ENCODE measurements at places on chromosomes 16 and 17.

- no peak for DNase-seq
These were observed 219.3 kb upstream of the NOG start for GRCh38 chr17:56373981-56374833.

DNA sequence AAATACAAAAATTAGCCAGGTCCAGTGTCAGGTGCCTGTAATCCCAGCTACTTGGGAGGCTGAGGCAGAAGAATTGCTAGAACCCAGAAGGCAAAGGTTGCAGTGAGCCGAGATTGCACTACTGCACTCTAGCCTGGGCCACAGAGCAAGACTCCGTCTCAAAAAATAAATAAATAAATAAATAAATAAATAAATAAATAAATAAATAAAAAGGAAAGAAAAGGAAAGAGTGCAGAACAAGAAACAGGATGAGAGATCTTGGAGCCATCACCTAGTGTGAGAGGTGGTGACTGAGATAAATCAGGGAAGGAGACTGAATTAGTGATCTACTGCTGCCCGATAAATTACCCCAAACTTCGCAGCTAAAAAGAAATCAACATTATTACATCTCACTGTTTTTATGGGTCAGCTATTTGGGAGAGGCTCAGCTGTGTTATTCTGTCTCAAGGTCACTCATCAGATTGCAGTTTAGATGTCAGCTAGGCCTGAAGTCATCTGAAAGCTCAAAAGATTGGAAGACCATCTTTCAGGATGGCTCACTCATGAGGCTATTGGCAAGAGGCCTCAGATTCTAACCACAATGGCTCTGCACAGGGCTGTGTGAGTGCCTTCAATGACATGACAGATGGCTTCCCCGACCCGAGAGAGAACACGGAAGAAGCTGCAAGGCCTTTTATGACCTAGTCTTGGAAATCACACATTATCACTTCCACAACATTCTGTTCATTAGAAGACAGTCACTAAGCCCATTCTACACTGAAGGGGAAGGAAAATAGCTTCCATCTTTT lies 66.4 kb downstream of the CMC2 start:
- no peak for DNase-seq

DNA sequence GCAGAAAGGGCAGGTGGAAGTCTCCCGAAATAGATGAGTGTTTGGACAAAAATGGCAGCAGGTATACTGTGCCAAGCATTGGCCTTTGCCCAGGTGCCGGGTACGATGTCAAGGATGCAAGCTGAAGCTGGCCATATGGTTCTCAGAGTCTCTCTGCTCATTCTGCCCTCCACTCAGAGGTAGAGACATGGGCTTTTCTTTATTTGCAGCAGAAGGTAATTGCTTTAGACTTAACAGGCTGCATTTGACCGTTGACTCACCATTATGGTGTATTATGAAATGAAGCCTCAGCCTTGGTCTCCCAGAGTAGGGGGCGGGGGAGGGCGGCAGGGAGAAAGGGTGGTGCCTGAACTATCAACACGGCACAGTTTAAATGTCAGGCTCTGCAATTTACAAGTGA lies 969.1 kb upstream of the EEF2KMT start:
- DNase-seq = no peak

DNA sequence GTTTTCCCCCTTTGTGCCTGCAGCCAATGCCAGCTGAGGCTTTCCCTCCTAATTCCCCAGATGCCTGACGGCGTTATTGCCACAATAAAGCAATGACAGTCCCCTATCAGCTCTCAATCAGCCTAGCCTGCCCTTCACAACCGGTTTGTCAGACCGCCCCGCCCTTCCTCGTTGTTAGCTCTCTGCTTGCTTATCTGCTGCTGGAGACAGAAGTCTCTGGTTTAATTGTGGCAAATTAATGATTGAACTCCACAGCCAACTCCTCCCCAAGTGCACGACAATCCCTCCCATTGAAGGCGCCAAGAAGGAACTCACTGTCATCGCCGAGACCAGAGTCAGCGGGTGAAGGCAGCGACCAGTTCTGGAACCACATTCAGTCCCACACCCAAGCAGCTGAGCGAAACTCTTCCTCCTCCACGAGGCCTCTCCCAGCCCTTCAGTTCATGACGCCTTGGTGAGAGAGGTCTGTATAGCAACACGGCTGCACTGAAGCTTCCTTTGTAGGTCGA lies 474.4 kb downstream of the SLC39A11 start:
- peak; percentile 99 for DNase-seq

GRCh38 chr17:78747488-78747887 lies 34.6 kb downstream of the CYTH1 start:
- no peak for DNase-seq

DNA sequence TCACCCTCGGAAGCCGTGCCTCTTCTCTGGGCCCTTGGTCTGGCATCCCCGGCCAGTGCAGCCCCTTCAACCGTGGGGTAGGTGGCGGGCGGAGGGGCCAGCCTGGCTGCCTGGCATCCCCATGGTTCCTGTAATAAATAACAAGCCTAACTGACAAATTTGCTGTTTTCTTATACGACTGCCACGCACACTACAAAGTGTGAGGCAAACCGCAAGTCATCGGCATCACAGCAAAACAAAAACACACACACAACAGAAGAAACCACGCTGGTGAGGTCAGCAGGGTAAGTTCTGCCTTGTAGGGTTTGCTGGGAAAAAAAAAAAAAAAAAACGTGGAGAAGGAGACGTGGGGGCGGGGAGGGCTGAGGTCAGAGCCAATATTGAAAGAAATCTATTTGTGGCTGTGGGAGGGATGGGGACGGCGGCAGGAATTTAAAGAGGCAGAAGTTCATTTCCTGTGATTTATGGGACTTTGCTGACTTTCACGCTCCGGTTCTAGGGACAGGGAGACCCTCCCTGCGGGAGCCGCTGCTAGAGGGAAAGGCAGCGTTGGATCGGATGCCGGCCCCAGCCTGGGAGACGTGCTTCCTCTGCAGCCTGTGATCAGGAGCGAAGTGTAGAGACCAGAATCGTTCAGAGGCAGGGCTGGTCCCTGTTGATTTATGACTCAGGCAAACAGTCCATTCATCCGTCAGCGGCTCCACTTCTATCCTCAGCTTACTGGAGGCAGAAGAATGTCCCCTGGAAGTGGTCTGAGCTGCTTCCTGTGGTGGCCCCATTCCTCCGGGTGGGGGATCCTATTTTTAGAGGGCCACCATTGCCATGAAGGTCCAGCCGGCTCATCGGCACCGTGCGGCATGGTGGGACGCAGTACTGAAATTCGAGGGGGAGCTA lies 162.8 kb downstream of the FOXL1 start:
- no peak for DNase-seq

DNA sequence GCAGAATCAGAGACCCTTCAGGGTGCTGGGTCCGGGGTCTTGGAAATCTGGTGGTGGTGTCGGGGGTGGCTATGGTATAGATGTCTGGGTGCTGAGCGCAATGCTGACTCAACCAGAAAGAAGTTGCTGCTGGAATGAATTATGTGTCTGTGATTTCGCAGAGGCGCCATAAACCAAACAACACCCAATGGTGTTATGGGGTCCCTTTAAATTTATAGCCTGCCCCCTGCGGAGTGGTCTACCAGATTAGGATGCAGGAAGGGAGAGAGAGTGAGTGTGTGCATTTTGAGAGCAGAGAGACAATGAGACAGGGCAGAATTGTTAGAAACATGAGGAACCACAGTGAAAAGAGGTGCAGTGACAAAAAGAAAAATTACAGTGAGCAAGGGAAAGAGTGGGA lies 100.7 kb upstream of the CDH11 start:
- DNase-seq = no peak

GRCh38 chr17:47894498-47895346 lies 1.3 kb upstream of the SP2 start:
- DNase-seq = no peak

DNA sequence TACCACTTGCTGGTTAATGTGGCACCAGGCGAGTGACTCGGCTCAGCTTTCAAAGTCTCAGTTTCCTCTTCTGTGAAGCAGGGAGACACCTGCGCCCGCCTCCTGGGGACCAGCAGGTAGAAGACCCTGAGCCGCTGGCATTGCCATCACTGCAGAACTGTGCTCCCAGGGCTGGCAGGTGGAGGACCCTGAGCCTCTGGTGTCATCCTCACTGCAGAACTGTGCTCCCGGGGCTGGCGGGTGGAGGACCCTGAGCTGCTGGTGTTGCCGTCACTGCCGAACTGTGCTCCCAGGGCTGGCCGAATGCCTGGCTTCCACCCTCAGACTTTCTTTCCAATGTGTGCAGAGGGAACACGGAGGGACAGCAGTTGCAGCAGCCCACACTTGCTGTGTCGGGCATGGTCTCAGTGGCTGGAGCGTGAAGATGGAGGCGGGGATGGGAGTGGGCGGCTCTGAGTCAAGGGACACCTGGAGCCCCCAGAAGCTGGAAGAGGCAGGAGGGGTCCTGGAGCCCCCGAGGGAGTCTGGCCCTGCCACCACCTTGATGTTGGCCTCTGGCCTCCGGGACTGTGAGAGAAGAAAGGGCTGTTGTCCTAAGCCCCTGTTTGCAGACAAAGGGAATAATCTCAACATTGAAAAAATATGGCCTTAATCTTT lies 75.8 kb upstream of the METTL9 start:
- DNase-seq = no peak

DNA sequence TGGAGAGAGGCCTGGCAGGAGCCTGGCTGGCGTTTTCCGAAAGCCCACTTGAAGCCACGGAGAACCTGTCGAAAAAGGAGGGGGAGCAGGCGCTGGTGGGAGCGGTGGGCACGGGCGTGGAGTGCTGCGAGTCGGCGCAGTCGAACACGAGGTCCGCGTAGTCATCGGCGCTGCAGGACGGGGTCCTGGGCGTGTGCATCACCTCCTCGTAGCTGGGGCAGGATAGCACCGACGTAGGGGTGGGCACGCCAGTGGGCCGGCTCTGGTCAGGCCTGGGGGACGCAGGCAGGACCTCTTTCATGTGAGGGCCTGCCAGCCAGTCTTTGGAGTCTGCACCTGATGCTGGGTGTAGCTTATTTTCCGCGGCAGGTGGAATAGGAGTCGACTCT lies 63.7 kb downstream of the ZNF778 start:
- DNase-seq = no peak

- peak; percentile 26 for DNase-seq
These were observed 14.0 kb downstream of the NR1D1 start for GRCh38 chr17:40086150-40087044.

GRCh38 chr16:11198828-11199227 lies 57.2 kb downstream of the SOCS1 start:
- DNase-seq = peak; percentile 76

GRCh38 chr16:49564496-49565229 lies 191.1 kb downstream of the C16orf78 start:
- DNase-seq = no peak

DNA sequence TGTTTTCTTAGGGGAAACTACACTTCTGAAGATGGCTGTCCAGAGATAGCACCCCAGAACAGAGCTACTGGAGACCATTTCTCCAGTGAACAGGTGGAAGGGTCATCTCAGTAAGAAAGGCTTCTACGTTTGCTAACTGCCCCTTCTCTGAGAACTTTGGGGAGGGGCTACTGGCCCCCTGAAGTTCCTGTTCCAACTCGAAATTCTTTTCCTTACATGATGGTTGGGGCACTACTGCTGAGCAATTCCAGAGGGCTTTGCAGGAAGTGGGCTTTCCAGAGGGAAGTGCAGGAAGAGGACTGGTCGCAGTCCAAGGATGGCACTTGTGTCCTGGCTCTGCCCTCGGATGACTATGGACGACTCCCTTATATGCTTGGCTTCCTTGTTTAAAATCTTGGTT lies 31.2 kb downstream of the TOM1L2 start:
- DNase-seq = no peak

DNA sequence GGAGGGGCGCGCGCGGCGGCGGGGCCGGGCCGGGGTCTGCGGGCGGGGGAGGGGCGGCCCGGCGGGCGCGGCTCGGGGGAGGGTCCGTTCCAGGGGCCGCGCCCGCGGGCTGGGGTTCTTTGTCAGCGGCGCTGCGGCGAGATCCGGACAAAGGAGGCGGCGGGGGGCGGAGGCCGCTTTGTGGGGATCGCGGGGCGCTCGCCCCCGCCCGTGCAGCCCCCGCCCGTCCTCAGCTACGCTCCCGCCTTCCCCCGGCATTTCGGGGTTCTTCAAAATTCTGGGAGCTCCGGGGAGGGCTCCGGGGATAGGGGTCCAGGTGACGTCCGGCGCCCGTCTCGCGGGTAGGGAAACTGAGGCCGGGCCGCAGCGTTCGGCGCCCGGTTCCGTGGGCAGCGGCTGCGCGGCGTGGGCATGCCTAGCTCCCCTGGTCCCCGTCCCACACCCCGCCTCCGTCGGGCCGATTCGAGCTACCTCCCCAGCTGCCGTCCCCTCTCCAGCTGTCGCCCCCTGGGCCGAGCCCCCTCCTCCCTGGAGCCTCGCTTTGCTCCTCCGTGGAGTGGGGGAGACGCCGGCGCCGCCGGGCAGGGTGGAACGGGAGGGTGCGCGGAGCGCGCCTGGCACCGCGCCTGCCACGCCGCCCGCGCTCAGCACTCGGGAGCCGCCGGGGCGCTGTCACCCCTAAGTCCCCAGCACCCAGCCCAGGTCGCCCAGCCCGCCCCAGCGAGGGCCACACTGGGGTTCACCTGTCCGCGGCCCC lies 546 bp downstream of the SNN start:
- peak; percentile 35 for DNase-seq

DNA sequence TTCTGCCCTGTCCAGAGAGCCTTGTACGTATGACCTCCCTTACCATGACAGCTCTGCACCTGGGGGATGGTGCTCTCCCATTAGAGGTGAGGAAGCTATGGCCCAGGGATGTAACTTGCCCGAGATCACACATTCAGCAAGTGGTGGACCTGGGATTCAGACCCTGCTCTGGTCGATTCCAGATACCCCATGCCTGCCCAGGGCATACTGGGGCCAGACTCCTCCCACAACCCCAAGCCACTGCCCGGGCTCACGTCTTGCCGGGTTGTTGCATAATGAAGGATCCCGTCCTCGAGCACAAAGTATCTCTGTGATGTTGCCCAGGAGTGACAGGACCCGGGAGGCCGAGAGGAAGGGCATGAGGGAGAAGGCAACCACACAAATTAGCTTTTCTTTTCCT lies 2.1 kb downstream of the OSBPL7 start:
- no peak for DNase-seq

DNA sequence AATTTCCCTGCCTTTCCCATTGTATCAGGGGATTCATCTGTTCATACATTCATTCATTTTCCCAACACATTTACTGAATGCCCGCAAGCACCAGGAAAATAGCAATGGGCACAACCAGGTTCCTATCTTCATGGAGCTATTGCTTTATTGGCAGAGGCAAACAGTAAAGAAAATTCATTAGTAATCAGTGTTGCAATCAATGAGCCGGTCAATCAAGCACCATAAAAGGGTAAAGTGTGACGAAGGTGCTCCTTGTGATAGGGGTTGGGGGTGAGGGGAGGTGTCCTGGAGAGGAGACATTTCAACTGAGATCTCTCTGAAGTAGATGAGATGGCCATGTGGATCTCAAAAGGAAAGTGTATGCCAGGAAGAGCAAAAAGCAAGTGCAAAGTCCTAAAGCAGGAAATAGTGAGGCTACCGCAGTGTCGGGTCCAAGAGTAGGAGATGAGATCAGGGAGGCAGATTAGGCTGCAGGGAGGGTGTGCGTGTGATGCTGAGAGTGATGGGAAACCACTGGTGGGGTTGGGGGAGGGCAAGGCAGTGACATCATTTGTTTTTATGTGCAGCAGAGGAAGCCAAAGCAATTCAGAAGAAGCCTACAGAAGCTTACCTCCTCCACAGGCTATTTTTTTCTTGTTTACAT lies 28.4 kb downstream of the CDH13 start:
- peak; percentile 62 for DNase-seq

All from large intestine (tissue), 12 donors.